Mesenteric fat pad (tissue), 1 donor: ENCODE measurements at places on chromosomes 12 and 14.

GRCh38 chr14:36430662-36431084 is 89.4 kb downstream of the NKX2-1 start:
- no peak for DNase-seq

GRCh38 chr14:42703501-42703900 is 1096.8 kb downstream of the LRFN5 start:
- no peak for DNase-seq

- no peak for DNase-seq
Observed at GRCh38 chr12:5417500-5417899, 14.4 kb upstream of the NTF3 start.

GRCh38 chr14:71773898-71774481 is 158.2 kb upstream of the RGS6 start:
- DNase-seq = no peak

- no peak for DNase-seq
Observed at GRCh38 chr14:102993523-102993922, 63.8 kb downstream of the CDC42BPB start.

DNA sequence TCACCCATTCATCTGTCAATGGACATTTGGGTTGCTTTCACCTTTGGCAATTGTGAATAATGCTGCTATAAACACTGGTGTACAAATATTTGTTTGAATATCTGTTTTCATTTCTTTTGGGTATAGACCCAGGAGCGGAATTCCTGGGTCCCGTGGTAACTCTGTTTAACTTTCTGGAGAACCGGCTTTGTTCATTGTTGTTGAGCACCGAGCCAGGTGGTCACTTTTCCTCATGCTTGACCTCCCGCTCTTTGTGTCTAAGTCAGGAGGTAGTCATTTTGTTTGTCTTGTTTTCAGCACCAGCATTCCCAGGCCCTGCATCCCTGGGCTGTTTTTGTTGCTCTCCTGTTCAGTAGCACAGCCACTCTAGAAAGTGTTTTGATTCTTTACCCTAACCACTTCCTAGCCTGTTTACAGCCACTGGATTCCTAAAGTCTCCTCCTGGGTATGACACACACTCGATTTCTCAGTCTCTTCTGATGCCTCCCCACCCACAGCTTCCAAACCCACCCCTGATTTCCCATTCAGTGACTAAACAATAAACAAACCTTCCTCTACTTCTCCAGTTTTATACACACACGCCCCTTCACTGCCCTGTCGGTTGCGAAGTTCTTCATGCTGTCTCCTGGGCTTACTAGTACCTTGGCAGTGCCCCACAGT is 37.9 kb downstream of the B4GALNT3 start:
- DNase-seq = peak; percentile 60

DNA sequence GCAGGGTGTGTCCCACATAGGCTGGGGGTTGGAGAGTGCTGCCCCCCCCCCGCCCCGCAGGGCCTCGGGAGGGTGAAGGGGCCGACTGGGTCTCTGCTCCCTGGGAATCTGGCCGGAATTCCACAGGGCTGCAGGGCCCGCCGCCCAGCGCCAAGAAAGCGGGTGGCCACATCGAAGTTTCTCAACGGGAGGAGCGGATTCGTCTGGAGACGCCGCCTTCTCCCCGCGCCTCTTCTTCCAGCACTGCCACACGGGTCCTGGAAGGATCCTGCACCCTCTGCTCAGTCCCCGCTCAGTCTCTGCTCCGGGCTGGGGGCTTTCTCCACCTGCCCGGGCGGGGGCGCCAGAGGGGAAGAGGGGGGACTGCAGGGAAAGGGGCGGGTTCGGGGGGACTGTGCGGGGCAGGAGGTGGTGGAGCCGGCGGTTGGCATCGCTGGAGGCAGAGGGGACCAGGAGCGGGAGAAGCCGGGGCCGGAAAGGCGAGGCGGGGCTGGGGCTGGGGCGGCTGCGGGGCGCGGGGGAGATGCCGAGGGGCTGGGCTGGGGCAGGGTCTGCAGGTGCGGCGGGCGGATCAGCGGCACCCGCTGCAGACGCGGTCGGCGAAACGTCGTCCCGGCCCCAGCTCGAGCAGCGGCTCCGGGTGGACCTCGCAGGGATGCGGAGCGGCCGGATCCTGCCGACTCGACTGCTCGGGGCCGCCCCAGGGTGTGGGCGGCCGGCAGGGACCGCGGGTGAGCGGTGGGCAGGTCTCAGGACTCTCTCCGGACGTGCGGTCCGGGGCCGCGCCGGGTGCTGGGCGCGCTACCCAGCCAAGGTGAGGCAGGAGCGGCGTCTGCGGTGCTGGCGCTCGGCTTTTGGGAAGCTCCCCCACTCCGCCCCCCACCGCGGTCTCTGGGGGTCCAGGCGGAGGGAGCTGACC is 811.4 kb upstream of the TMEM132C start:
- no peak for DNase-seq

GRCh38 chr14:31286456-31287293 is 79.1 kb upstream of the HECTD1 start:
- no peak for DNase-seq

DNA sequence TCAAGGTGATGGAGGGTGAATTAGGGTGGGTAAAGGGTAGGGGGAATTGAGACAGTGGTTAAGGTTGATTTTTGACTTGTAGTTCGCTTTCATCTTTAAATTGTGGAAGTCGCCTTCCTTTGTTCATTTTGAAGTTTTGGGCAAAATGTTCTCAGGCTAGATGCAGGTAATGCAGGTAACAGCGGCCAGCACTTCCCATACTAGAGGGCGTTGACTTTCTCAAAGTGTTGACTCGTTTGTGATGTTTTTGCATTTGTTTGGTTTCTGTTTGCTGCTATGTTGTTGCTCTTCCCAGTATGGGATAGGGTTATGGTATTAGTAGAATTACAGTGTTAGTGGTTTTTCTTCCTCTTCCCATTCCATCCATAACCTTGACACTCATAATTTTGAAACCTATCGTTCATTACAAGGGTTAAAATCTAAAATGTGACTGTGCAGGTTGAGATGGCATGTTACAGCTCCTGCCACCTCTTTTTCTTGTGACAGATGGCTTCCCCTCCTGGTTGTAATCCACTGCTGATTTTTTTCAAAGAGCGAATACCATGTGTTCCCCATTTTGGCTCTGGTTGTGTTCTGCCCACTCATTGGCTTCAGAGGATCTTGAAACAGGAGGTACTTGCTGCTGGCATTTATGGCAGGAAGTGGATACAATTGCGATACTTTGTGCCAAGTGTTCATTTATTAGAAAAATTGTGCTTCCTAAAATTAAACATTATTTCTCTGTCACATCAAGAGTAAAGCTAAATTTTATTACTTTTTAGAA is 57.1 kb downstream of the ERC1 start:
- DNase-seq = no peak

GRCh38 chr14:34699873-34700621 is 14.3 kb downstream of the CFL2 start:
- no peak for DNase-seq

GRCh38 chr12:128025589-128026245 is 241.3 kb upstream of the TMEM132C start:
- DNase-seq = no peak

- DNase-seq = no peak
Observed at GRCh38 chr14:74945852-74946658, 9.3 kb downstream of the PGF start.

DNA sequence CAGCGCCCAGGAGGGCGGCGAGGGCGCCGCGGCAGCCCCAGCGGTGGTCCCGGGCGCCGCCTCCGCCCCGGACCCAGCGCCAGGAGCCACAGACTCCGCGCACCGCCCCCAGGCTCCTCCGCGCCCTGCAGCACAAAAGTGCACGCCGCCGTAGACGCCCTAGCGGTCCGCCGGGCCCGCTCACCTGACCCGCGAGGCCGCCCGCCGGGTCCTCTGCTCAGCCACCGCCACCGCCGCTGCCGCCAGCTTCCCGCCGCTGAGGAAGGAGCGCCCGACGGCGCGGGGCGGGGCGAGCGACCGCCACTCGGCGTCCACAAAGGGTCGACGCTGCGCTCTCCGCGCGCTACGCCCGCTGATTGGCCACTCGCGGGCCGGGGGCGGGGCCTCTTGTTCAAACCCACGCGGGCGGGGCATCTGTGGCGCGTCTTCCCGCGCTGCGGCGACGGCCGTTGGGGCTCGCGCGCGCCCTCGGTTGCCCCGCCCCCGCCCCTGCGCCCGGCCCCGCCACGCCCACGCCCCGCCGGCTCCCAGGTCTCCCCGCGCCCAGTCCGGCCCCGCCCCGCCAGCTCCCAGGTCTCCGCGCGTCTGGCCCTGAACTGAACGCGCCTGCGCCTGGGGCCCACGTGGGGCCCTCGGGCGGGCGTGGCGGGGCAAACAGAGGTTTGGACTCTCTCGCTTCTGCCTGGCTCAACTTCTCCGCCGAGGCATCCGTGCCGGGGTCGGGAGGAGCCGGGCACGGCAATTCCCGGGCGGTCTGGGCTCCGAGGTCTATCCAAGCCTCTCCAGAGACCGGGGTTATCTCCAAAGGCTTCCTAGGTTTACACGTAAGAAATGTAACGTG is at the start of gene CDCA4:
Gene CDCA4 (minus strand): TSS at position 269 of the 841 bp plus-strand sequence. CDS start 9,154 bp downstream, outside the sequence.
- DNase-seq = peak; percentile 99

GRCh38 chr14:35808076-35808637 is 938 bp downstream of the RALGAPA1 start:
- DNase-seq = no peak
